NCI-H1105 (cell line): ENCODE measurements at places on chromosomes 7 and 10.
A peak's percentile ranks its signal among the peaks of the same experiment; 100 is the strongest.

DNA sequence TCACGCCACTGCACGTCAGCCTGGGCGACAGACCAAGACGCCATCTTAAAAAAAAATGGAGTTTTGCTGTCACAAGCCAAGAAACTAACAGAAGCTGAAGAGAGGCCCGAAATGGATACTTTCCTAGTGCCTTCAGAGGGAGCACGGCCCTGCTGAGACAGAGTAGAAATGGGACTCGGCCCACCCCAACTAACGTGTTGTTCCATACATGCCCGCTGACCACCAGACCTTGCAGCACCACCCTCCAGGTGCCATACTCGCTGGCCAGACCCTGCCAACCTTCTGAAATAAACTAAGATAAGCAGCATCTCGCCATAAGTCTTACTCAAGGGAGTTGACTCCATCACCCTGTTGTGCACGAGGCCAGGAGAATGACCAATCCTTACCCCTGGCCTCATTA, 29.5 kb upstream of the TUBB8 start:
- DNase-seq, result no peak

GRCh38 chr10:96587264-96588059, 650 bp upstream of the TM9SF3 start:
- no peak for DNase-seq

GRCh38 chr10:122296363-122297120, 25.4 kb downstream of the BTBD16 start:
- DNase-seq, result no peak

DNA sequence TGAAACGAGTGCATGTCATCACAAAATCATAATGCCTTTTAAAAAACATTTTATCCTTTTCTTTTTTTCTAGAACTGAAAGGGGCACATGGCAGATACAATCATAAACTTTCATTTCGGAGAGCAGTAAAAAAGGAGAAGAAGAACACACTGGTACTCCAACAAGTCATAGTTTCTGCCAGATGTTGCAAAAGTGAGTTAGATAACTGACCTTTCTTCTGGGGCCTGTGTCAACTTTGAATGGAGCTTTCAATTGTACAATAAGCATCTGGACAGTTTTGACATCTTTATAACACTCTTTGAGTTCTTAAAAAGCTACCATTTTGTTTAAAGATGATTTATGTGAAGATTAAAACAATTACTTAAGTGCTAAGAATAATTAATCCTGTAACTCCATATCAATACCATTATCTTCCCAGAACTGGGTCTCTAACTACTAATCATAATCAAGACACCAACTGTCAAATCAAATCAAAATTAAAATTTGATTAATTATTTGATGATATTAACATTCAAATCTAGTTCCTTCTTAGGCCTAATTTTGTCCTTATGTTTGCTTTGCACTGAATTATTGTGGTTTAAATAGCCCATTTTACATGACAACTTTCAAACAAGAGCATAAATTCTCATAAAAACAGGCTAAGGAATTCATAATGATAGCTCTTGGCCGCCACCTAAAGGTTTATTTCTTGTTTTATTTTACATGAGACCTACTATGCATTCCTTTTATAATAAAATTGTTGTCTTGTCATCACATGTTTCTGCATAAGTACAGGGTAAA, 19.5 kb upstream of the ITGB8 start:
- no peak for DNase-seq

GRCh38 chr7:10474048-10474447, 499.6 kb upstream of the PHF14 start:
- no peak for DNase-seq

DNA sequence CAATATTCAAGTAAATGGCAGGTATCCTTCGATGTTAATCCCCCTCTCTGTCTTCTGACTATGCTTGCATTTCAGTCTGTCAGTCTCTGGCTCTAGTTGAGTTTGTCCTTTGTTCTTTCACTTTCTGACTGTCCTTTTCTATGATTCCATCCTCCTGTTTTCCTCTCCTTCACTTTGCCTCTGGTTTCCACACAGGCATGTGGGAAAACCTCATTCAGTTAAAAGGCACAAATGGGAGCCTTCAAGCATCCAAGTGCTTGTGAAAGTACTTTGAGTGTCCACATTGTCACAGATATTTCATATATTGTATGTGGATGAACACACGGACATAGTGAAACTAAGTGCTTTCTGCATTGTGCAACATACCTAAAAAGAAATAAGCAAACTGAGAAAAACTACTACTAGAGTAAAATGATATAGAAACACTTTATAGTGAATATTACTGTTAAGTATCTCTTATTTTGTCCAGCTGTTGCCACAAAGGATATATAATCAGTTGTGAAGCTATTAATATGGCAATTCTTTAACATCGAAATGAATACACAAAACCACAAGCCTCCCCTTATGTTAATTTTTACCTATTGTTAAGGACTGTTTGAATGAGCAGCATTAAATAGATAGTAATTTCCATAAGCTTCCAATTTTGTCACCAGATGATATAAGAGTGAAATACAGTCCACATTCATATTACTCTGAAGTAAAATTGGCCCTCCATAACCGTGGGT, 71.7 kb downstream of the NRBF2 start:
- DNase-seq, result no peak

DNA sequence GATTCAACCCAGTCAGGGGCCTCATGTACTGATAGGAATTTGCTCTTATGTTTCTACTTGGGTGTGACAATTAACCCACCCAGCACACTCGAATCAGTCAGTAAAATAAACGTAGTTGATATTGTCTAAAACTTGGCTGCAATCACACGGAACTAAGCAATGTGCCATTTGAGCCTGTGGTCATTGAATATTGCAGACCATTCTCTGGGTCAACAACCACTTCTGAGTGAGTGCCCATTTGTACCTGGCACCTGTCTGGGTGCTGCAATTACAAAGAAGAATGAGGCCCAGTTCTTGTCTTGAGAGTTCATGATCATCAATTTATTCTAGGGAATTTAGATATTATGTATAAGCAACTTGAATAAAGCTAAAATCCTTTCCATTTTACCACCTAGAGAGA, 29.8 kb downstream of the NPY start:
- DNase-seq, result no peak

DNA sequence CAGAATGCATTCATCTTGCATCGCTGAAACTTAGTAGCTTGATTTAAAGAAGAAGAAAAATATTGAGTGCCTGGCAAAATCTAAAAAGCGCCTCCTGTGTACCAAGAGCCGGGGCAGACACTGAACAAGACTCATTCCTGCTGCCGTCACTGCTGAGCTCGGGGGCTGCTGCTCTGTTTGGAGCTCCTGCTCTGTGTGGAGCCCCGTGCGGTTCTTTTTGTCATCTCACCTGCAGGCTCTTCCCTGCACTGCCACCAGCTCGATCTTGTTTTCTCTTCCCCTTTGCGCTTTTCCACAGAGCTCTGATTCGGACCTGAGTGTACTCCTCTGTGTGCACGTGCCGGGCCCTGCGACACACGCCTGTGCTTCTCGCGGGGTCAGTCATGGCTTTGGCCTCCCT, 462.1 kb upstream of the DPP6 start:
- DNase-seq, result no peak

GRCh38 chr10:125739994-125740679, 20.6 kb downstream of the EDRF1 start:
- no peak for DNase-seq

DNA sequence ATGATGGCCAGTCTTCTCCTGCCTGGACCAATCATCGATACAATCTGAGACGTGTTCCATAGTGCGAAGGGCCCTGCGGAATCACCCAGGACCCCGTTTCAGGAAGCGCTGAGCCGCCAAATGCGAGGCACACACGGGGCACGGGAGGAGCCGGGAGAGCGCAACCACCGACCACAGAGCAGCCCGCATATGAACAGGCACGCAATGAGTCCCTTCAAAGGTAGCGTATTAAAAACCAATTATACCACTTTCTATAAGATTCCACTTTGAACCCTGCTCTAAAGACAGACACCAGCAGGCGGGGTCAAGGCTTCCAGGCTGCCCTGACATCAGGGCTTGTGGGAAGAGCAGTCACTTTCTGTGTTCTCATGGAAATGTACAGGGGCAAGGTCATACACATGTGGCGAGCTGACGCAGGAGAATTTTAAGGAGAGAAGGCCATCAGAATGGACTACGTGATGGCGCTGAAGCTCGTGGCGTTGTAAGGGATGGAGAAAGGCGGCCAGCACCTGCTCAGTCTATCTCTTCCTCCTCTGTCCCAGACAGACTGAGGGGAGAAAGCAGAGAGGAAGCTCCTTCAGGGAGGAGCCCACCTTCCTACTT, 46.2 kb downstream of the AMZ1 start:
- no peak for DNase-seq

DNA sequence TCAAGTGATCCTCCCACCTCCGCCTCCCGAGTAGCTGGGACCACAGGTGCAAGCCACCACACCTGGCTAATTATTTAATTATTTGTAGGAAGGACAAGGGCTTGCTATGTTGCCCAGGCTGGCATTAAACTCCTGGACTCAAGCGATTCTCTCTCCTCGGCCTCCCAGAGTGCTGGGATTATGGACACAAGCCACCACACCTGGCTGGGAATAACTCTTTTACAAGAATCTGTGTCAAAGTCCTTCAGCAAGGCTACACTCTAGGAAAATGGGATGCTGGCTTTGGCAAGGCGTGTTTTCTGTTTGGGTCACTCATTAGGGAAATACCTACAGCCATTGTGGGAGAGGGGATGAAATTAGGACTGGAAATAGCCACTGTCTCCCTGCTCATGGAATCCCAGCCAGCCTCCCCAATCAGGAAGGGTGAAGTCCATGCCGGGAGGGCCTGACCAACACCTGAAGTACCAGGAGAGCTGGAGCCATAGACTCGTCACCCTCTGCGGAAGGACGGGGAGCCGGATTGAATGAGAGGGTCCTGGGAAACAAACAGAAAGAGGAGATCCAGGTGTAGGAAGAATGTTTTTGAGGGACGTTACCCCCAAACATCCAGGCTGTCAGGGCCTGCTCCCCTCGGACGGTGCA, 72.2 kb upstream of the MYL10 start:
- no peak for DNase-seq

- DNase-seq, result no peak
Observed at GRCh38 chr7:96499532-96499931, 177.6 kb upstream of the SLC25A13 start.

DNA sequence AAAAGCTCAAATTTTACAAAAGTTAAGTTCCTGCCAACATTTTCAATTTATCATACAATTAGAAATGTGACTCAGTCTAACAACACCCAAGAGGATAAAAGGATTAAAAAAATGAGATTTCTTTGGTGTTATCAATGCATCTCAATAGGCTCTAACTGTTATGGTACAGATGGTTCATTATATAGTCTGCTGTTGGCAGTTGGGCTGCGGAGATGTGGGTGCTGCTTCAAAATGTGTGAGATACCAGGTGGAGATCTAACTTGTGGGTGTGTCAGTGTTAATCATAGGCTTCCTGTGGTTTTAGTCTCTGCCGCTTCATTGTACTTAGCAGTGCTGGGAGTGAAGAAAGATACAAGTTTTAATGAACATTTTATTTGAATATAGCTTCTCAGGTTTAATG, 231.2 kb downstream of the EXOC4 start:
- no peak for DNase-seq

GRCh38 chr10:102241032-102241443, 274 bp downstream of the PITX3 start:
- DNase-seq, result no peak

DNA sequence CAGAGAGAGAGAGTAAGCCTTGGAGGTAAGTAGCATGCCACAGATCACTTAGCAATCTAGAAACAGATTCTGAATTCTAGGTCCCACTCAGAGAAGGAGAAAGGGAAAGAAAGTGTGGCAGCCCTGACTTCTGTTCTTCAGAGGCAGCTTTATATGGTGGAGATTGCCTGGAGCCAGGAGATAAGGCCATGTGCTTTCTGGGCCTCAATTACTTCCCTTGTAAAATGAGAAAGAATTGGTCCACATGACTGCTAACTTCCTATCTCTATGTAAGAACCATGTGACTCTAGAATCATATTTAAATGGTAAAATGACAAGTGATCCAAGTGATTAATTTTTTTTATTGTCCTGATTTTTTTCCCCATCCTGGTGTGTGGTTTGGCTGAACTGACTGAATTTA, 64.1 kb downstream of the HHEX start:
- no peak for DNase-seq

DNA sequence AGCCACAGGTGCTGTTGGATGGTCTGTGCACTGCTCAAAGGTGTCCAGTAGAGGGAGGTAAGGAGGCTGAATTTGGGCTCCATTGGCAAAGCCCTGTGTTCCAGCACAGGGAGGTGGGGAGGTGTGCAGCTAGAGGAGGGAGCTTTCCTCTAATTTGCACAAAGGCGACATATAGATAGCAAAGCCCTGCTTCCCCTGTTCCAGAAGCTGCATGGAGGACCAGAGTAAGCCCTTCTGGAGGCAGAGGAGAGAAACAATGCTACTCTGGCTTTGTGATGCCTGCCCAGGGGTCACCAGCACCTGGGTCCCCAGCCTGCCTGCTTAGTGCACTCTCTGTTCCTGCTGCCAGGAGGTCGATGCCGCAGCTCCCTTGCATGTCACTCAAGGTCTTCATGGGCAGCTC, 3.4 kb upstream of the ARHGAP22 start:
- DNase-seq, result peak; percentile 4

DNA sequence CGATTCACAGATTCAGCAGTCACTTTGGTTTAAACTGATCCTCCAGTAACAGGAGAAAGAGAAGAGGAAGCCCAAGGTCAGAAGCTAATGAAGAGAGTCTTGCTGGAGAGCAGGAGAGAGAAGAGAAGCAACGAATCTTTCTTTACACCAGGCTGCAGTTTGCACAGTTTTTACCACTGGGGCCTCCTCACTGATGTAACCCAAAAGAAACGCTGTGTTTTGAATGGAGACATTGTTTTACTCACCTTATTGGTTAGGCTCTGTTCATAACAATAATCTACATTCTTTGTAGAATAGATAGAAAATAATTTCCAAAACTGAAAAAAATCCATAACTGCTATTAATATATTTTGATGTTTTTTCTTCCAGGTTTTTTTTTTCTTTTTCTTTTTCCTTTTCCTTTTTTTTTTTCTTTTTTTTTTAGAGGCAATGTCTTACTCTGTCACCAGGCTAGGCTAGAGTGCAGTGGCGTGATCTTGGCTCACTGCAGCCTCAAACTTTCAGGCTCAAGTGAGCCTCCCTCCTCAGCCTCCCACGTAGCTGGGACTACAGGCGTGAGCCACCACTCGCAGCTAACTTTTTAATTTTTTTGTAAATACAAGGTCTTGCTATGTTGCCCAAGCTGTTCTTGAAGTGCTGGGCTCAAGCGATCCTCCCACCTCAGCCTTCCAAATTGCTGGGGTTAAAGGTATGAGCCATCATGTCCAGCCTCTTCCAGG, 27.6 kb downstream of the LYZL1 start:
- DNase-seq, result no peak

- DNase-seq, result no peak
Observed at GRCh38 chr7:148182264-148182663, 408.3 kb upstream of the C7orf33 start.

- DNase-seq, result no peak
Observed at GRCh38 chr10:14530465-14530864, 199.7 kb upstream of the FRMD4A start.

DNA sequence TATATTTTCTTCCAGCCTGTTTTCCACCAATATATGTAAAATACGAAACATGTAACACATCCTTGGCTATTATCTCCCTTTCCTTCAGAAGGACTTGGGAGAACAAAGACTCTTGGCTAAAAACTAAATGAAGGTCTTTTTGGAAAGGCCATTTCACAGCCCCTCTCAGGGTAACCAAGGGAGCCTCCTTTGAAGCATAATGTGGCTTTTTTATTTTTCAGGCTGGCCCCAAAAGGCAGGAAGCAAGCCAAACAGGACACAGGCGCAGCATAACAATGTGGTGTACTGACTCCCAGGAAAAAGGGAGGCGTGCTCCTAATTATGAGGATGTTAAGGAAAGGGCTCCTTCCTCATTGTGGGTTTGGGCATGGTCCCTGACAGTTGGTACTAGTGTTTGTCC, 30.3 kb upstream of the CCSER2 start:
- no peak for DNase-seq

- DNase-seq, result no peak
Observed at GRCh38 chr10:124059551-124059950, 33.8 kb downstream of the CHST15 start.
